ENCODE measurements at places on chromosomes 2 and 18.

DNA sequence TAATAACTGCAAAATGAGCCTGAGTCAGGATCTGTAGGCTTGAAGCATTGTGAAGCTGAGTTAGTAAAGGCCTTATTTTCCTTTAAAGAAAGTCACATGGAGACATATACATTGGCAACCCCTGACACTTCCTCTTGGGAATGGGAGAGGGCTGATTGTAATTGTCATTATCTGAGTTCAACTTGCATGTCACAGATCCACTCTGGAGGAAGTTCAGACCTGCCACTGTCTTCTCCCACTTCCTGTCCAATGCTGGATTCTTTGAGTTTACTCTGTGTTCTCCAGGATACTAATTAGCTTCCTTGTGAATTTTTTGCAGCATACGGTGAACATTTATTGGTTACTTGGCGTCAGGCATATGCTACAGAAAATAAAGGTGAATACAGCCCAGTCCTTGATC lies 34.1 kb downstream of the SMARCAL1 start:
- DNase-seq: no peak

GRCh38 chr2:123816203-123816602 lies 208.9 kb upstream of the CNTNAP5 start:
- no peak for DNase-seq

DNA sequence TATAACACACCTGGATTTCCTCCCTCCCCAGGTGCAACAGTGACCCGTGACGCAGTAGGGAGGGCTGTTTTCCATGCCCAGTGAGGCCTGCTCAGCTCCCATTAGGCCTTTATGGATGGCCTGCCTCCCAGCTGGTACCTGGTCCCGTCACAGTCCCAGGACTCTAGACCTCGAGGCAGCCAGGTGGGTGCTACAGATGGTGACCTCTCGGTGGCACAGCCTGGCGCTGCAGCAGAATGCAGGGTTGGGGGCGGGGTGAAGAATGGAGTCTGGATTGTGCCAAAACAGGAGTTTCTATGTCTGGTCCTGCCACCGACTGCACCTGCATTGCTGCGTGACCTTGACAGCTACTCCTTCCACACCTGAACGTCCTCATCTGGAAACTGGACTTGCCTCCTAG lies 18.0 kb upstream of the YWHAQ start:
- DNase-seq: no peak

DNA sequence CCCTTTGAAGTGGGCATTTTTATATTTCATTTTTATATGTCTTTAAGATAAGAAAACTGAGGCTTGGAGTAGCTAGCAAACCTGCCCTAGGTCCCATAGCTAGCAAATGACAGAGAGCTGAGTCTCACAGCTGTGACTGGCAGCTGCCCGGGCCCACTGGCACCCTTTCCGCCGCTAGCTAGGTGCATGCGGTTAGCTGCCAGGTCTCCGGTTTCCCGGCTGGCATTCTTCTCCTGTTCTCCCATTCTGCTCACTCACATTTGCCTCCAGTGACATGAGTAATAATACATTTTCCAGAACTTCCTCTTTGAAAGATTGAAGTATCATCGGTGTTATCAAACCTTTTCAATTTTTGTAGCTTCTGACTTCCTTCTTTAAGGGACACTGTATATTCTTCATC lies 38.7 kb downstream of the MTCL1 start:
- DNase-seq: no peak

DNA sequence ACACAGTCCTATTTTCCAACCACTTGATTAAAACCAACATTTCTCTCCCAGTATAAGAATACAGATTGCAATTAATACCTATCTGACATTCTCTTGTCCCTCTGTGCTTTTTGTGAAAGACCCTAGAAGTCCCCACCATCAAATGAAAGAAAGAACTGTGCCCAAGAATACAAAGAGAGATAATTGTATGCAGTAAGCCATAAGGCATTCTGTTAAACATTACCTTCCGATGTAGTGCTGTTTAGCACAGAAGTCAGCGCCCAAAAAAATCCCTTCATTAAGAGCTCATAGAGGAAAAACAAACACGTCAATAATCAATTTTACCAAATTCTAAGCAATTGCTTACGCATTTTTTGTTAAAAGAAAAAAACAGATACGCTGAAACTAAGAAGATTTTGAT lies 41.1 kb downstream of the ZNF516 start:
- DNase-seq: no peak
